ENCODE measurements at places on chromosomes 1 and 21.

GRCh38 chr1:240646571-240647240 is 34.8 kb upstream of the GREM2 start:
- DNase-seq, result no peak

DNA sequence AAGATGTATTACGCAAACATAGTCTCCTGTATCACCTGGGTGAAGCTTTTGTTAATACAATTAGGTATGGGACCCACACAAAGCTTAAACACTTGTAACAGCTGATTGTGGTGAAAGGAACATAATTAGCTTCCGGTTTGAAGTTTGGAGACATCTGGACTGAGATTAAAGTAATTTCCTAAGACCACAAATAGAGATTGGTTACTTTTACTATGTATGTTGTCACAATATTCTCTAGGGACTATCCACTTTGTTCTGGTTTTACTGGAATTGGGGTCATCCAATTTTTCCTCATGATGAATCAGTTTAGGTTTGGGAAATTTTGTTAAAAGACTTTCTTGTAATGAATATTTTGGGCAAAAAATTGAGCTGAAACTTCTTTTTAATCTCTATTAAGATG is 71.8 kb upstream of the SAMSN1 start:
- DNase-seq, result no peak

DNA sequence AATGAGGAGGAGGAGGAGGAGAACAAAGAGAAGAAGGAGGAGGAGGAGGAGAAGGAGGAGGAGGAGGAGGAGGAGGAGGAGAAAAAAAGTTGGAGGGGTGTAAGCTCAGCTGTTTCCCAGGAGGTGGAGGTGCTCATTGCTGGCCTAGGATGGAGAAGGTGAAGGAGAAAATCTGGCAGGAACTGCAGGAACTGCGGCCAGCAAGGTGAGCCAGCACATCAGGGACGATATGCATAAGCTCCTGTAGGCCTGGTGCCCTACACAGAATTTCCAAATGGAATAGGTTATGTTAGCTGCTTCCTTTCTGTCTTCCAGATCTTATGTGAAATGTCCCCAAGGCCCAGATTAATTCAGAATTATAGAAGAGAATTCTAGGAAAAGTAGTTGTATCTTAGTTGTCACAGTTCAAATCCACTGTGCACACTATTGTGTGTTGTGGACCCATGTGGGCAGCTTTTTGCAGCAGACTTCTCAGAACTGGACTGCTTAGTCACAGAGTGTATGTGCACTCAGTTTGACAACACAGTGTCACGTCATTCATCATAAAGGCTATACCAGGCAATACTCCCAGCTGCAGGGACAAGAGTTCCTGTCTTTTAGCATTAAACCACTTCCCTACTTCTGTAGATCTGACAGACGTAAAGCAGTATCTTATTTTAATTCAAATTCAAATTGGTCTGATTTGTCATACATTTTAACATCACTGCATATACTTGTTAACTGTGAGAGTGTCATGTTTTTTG is 303.7 kb downstream of the HLX start:
- no peak for DNase-seq

- DNase-seq, result no peak
Observed at GRCh38 chr1:167863921-167864279, 50.0 kb downstream of the ADCY10 start.

DNA sequence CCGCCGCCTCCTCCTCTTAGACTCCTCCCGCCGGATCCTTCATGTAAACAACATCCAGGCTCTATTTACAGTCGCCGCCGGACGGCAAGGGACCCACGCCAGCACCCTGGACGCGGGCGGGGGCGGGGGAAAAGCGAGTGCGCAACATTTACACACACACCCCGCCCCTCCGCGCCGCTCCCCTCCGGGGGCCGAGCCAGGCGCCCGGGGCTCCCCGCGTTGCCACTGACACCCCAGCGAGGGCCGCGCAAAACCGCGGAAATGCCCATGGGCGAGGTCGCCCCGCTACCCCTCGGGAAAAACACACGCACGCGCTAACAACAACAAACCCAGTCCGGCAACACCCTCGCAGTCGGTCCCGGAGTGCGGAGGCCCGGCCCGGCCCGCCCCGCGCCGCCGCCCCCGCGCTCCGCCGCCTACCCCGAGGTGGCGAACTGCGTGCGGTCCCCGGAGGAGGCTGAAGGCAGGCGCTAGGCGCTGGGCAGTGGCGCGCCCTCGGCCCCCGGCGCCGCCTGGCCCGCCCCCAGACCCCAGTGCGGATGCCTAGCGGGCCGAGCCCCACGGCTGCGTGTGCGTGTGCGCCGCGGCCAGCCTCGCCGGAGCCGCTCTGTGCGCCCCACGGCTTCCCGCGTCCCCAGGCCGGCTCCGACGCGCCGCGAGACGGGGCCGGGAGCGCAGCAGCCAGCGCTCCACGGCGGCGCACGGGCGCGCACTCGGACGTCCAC is 81.1 kb upstream of the AK4 start:
- peak; percentile 81 for DNase-seq

DNA sequence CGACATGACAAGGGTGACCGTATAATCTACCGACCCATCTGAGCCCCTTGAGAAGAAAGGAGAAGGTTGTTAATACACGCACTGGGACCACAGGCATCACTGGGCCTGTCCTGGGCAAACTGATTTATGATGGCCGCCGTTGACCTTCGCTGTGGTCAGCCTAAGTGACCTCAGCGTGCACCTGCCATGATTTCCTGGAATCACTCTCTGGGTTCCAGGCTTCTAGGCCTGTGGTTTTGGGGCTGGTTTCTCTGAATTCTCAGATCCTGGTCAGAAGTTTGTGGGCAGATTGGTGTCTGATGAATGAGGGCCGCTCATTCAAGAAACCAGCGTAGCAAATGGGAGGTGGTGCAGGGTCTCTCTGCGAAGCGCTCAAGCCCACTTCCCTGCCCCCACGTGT is 64.0 kb downstream of the SIK1 start:
- no peak for DNase-seq

GRCh38 chr1:35062518-35063196 is 16.5 kb upstream of the ZMYM1 start:
- DNase-seq, result peak; percentile 57

DNA sequence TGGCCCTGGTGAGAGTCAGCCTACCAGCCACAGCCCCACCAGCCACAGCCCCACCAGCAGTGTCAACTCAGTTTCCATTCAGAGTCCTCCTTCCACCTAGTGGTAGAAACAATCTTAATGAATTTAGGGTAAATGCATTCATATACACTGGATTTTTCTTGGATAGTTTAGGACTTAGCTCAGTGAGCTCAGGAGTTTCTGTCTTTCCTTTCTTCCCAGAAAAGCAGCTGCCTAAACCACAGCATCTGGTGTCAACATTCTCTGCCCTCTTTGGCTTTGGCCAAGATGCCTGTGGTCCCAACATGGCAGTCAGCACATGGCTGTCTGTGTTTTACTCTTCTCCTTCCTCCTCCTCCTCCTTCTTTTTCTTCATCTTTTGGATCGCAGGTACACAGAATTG is 94.0 kb downstream of the CLIC6 start:
- no peak for DNase-seq

- no peak for DNase-seq
Observed at GRCh38 chr21:42567861-42568260, 54.2 kb downstream of the SLC37A1 start.

DNA sequence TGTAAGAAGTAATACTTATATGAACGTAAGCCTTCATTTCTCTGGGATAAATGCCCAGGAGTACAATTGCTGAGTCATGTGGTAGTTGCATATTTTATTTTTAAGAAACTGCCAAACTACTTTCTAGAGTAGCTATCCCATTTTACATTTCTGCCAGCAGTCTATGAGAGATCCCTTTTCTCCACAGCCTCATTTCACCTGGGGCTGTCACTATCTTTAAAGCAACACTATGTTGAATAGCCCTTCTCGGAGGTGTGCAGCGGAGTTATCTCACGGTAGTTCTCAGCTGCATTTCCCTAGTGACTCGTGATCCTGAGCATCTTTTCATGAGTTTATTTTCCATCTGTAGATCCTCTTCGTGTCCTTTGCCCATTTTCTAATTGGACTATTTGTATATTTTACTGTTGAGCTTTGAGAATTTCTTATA is 93.4 kb downstream of the ADARB1 start:
- no peak for DNase-seq

- no peak for DNase-seq
Observed at GRCh38 chr1:41626616-41627375, 142.3 kb upstream of the EDN2 start.

- peak; percentile 71 for DNase-seq
Observed at GRCh38 chr1:228664399-228664914, 70.8 kb upstream of the RHOU start.

GRCh38 chr1:237868817-237869600 is 21.7 kb downstream of the ZP4 start:
- DNase-seq, result no peak

DNA sequence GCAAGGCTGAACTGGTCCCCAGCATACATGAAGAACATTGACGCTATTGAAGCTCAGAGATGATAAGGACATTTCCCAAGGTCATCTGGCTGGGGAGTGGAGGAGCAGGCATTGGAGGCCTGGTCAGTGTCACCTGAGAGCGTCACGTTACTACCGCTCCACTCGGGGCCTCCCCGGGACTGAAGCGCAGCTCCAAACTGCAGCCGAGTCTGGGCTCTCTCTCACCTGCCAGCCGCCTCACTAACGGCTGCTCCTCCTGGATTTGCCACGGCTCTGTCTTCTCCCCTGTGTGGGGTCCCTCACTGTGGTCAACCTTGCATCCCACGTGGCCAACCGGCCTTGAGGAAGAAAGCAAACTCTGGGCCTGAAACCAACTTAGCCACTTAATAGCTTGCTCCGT is 111.3 kb downstream of the ADSS2 start:
- DNase-seq, result peak; percentile 24

Measured in SK-N-DZ (cell line).